Activated CD8-positive, alpha-beta memory T cell treated with anti-CD3 and anti-CD28 coated beads for 48 hours (primary cell): ENCODE measurements at places on chromosomes 3 and 15.
A peak's percentile ranks its signal among the peaks of the same experiment; 100 is the strongest.

DNA sequence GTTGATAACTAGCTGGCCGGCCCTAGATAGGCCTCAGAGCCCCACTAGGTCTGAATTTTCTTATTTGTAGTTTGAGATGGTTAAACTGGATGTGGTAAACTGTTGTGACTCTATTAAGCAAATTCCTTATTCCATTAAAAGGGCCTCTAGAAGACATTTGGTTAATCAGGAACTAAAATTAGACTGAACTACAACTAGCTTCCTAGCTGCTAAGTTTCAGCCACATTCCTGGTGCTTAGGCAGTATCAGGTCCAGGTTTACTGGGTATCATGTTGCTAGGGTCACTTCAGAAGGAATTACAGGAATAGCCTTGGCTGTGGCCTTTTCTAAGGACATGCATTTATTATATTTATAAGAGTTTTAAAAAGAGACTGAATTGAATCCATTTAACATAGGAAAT is 136.3 kb downstream of the PLD1 start:
- no peak for DNase-seq

- DNase-seq = no peak
These were observed 144.3 kb upstream of the MRPS22 start for GRCh38 chr3:139199421-139200010.

DNA sequence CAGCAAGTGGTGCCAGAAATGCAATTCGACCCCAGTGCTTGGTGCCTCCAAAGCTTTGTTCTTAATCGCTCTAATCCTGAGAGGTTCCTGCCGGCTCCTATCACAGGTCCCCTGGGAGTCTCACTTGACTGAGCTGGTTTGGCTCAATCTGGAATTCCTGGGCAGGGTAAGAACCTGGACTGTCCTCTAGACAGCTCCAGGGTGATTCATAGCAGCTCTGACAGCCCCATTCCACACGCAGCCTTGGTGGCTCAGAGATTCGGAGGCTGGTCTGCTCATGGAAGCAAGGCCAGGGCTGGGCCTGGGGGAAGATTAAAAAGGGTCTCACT is 37.9 kb downstream of the MYO5C start:
- DNase-seq = no peak

DNA sequence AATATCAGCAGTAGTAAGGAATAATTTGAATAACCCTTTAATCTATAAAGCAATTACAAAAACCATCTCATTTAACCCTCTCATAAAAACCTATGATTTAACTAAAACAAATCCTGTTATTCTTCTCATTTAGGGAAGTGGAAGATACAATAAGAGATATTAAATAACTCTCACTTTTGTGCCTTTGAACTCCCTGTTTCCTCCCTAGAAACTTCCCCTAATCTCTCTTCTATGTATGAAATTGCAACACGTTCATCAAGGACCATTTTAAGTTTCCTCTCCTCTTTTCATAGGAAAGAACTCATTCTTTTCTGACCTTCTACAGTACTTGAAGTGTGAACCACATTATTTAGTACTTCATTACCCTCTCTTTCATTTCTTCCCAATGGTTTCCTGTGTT is 18.8 kb upstream of the FAM81A start:
- no peak for DNase-seq

DNA sequence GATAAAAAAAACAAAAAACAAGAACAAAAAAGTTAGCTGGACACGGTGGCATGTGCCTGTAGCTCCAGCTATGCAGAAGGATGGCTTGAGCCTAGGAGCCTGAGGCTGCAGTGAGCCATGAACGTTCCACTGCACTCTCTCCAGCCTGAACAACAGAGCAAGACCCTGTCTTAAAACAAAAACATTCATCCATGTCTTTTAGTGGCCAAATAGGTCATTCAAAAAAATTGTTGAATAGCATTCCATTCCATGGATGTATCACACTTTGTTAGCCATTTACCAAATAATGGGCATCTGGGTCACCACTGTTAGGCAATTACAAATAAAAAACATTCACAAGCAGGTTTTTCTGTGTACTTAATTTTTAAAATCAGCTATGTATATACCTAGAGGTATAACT is 139.7 kb downstream of the STAG1 start:
- no peak for DNase-seq

GRCh38 chr15:99406120-99406519 is 154.8 kb downstream of the LRRC28 start:
- DNase-seq = no peak

GRCh38 chr3:59381282-59381681 is 331.5 kb upstream of the CFAP20DC start:
- DNase-seq = no peak

DNA sequence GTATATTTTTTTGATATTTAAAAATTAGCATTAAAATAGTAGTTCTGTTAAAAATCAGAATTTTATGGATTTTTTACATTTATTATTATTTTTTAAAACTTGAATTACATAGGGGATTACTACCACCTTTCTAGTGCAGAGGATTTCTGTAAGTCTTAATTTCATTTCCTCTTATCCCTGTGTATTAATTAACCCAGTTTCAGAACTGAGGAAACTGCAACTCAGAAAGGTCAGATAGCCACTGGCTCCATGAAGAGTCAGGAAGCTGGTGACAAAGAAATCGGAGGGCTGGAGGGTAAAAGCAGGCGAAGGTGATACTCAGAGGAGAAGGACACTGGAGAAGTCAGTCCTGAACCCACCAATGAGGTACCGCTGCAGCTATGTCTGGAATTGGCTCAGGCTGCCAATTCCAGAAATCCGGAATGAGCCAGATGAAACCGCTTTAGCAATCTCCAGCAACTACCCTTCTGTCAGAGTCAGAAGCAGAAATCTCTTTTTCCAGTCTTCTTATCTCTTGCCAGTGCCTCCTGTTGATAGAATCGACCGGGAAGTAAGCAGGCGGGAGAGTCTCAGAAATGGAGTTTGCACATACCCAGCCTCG is 308.5 kb downstream of the SV2B start:
- DNase-seq = no peak

GRCh38 chr3:147416931-147417330 is 7.8 kb downstream of the ZIC1 start:
- no peak for DNase-seq

DNA sequence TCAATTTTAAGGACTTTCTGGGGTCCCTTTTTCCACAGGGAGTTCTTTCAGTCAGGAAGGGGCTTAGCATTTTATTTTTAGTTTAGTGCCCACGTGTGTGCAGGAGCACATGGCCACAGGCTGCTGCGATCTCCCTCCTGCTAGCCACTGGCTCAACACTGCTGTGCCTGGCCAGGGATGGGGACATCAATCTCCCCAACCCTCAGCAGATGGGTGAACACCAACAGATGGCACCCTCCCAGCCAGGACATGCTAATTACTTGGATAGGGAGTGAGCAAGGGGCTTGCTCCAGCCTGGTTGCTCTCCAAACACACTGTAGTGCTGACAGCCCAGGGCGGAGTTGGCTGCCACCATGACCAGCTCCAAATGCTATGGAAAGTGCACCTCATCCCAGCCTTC is 7.4 kb upstream of the RIOX2 start:
- no peak for DNase-seq

DNA sequence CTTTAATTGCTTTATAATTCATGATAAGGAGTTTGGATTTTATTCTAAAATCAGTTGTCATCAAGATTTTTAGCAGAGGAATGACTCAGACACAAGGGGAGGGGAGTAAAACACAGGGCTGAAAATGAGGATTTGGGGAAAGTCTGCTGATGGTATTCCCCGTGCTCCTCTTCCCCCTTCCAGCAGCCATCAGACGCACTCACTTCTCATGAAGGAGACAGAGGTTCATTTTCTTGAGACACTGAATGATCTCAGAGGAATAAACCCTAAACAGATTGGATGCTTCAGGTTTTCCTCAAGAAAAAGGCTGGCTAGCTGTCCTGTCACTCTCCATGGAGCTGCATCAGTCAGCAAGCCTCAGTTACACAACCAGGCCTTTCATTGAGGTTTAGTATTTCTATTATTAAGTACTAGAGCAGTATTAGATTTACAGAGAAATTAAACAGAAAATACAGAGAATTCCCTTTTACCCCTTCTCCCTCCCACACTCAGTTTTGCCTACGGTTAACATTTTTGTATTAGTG is 166.4 kb downstream of the C3orf70 start:
- DNase-seq = no peak

DNA sequence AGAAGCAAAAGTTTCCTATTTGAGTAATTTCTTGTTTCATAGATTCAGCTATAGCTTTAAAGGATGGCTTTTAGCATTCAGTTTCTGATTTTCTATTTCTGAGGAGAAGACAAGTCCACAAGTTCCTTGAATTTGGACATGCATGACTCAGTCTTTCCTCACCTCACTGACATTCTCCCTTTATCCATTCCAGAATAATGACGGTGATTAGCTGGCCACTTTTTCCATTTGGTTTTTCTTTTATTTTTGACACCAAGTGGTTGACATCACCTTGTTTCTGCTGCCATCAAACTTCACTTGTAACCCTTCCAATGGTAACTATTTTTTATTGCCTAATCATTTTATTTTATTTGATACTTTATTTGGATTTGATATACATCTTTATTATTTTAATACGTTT is 404.4 kb upstream of the KCNMB2 start:
- DNase-seq = no peak

DNA sequence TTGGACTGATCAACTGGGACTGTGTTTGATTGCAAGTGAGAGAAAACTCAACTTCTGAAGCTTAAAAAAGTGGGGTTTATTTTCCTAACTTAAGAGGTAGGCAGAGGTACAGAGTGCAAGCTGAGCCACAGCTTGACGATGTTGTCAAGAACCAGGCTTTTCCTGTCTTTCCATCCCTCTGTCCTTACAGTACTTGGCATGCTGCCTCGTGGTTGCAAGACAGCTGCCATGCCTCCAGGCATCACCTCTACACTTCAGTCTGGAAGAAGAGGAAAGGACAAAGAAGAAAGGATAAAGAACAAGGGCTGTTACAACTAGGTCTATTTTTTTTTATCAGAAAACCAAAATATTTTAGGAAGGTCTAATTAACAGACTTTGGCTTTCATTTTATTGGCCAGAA is 51.8 kb upstream of the GALNT15 start:
- DNase-seq = no peak

DNA sequence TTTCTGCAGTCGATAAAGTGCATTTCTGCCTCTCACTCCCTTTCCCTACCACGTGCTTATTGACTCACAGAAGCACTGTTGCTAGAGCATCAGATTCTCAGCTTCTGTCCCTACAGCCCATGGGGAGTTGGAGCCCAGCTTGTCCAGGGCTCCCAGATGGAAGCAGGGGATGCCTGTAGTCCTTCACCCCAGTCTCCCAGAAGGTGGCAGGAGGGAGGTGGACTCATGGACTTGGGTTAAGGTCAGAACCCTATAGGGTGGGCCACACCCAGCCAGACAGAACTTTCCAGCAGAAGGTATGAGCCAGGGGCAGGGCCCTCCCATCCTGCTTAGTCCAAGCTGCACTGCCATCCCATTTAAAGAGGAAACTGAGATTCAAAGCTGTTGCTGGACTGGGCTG is 33.1 kb upstream of the SEMA3F start:
- no peak for DNase-seq

- no peak for DNase-seq
These were observed 24.5 kb upstream of the DENND6A start for GRCh38 chr3:57717205-57717868.

DNA sequence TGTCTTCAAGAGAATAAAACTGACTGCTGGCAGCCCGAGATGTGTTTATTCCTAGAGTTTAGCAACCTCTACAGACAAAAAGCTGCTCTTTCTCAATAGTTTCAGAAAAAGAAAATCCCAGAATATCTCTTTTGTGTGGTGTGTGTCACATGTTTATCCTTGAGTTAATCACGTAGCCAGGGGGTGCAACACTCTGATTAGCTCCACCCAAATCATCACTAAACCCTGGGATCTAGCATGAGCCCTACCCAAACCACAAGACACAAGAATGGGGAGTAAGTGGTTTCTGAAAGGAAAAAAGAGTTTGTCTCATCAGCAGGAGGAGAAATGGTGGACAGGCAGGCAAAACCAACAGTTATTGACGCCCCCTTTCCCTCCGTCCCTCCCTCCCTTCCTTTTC is 78.5 kb upstream of the AGBL1 start:
- no peak for DNase-seq

DNA sequence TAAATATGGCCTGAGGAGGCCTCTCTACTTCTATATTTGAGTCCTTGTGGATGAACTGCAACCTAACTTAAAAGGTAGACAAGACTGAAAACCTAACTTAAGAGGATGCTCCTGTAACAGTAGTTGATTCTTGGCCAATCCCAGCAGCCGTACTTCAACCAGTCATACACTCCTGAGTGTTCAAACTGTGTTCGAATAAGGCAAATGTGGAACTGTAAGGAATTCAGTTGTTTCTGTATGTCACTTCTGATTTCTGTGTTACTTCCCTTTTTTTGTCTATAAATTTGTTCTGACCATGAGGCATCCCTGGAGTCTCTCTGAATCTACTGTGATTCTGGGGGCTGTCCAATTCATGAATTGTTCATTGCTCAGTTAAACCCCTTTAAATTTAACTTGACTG is 20.5 kb downstream of the GALK2 start:
- DNase-seq = no peak

DNA sequence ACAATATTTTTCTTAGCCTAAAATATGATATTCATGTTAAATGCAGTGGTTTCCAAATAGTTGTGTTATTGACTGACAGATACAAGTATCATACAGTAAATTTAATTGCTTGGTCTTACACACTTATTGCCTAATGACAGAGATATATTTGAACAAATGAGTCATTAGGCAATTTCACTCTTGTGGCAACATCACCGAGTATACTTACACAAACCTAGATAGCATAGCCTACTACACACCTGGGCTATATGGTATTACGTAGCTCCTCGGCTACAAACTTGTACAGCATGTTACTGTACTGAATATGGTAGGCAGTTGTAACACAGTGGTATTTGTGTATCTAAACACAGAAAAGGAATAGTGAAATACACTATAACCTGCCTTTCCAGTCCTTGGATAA is 50.3 kb downstream of the SERPINI1 start:
- no peak for DNase-seq

DNA sequence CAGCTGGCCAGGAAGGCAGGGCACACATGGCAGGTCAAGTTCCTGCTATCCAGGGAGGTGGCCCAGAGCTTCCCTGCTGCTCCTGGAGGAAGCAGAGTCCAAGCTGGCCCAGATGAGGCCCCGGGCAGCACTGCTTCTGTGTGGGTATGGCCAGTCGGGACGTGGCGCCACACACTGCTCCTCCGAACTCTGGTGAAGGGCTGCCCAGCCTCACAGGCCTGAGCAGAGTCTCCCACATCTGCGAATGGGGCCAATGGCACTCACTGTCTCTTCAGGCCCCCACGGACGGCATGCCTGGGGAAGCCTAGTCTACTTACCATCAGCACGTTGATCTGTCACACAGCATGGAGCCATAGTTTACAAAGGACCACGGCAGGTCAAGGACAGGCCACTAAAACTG is 2.5 kb upstream of the PLA2G4F start:
- DNase-seq = no peak

- DNase-seq = no peak
These were observed 7.5 kb downstream of the ZDHHC3 start for GRCh38 chr3:44968447-44968858.

GRCh38 chr3:46705022-46705530 is 3.9 kb downstream of the TMIE start:
- peak; percentile 48 for DNase-seq

GRCh38 chr15:65980824-65981456 is 111.6 kb downstream of the RAB11A start:
- DNase-seq = no peak

GRCh38 chr3:30473374-30474051 is 132.9 kb upstream of the TGFBR2 start:
- no peak for DNase-seq

GRCh38 chr3:185069037-185070030 is 83.5 kb downstream of the C3orf70 start:
- DNase-seq = no peak

- no peak for DNase-seq
These were observed 29.5 kb downstream of the GALNT15 start for GRCh38 chr3:16203671-16204629.
